Activated CD4-positive, alpha-beta memory T cell treated with anti-CD3 and anti-CD28 coated beads for 36 hours (primary cell): ENCODE measurements at places on chromosomes 6 and 20. TPM values are rescaled to one million over a fixed set of nuclear protein-coding genes. Genes with fewer than 3 reads are reported as not detected.

- no peak for DNase-seq
- no peaks in the 10 kb centered on the region for H3K36me3 ChIP-seq
- no peaks in the 10 kb centered on the region for H3K27me3 ChIP-seq
- H3K4me3 ChIP-seq, result no peak overlapping the region
Observed at GRCh38 chr20:55057779-55058415, 582.5 kb downstream of the DOK5 start.

DNA sequence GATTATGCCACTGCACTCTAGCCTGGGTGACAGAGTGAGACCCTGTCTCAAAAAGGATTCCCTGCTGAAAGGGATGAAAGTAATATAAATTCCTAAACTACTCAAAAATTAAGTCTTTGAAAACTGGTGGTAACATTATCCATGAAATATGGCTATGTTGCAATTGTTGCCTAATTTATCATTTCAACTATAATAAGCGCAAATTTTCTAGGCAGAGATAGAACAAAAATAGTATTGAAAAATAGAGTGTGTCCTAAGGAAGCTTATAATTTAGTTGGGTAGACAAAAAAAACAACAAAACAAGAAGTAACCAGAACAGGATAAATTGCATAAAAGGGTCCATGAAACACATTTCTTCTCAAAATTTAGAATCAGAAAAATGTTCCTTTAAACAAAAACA is 68.0 kb downstream of the FKBP5 start:
- no peaks in the 10 kb centered on the region for H3K27me3 ChIP-seq
- H3K27ac ChIP-seq, result no peak overlapping the region
- no peak for DNase-seq
- H3K4me1 ChIP-seq, result peaks cover 23% of the 10 kb centered on the region
- H3K36me3 ChIP-seq, result peaks cover 18% of the 10 kb centered on the region

GRCh38 chr6:46263707-46264086 is 92.9 kb upstream of the ENPP5 start:
- H3K4me1 ChIP-seq, result no peaks in the 10 kb centered on the region
- H3K36me3 ChIP-seq, result no peaks in the 10 kb centered on the region
- H3K27me3 ChIP-seq, result no peaks in the 10 kb centered on the region

DNA sequence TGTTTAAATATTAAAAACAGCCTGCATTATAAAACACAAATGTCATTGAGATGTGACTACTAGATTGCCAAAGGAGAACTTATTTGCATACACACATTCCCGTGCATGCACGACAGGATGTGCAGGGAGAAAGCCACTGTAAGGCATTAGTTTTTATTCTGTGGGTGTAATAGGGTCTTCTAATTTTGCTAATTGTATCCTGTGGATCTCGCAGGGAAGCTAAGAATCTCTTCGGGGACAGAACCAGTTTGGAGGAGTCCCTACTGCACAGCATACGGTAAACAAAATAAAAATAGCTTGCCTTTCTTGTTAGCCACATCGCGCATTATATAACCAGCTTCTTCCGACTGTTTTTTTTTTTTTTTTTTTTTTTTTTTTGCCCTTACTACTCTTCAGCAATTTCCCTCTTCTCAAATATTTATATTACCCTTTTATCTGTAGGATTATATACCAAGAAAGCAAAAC is 2.0 kb downstream of the ATXN1 start:
- H3K4me3 ChIP-seq, result peak overlapping the region; percentile 87
- peaks cover 57% of the 10 kb centered on the region for H3K4me1 ChIP-seq
- H3K36me3 ChIP-seq, result peaks cover 10% of the 10 kb centered on the region
- no peaks in the 10 kb centered on the region for H3K27me3 ChIP-seq
- DNase-seq, result no peak
- peak overlapping the region; percentile 87 for H3K27ac ChIP-seq

GRCh38 chr6:112337209-112337638 is 9.9 kb upstream of the RFPL4B start:
- H3K27me3 ChIP-seq, result peaks cover 11% of the 10 kb centered on the region
- no peak overlapping the region for H3K4me3 ChIP-seq
- H3K4me1 ChIP-seq, result no peaks in the 10 kb centered on the region

GRCh38 chr6:17673543-17674254 is 33.0 kb downstream of the NUP153 start:
- H3K4me1 ChIP-seq, result peaks cover 35% of the 10 kb centered on the region
- no peaks in the 10 kb centered on the region for H3K27me3 ChIP-seq
- H3K36me3 ChIP-seq, result peaks cover 51% of the 10 kb centered on the region
- H3K4me3 ChIP-seq, result no peak overlapping the region

The LZTS3 gene
- total RNA-seq, result 1.5 TPM

The SIRPB1 gene
- total RNA-seq, result 1.3 TPM

The C4A gene
- 4.8 TPM for total RNA-seq

The MYB gene
- 19.7 TPM for total RNA-seq

The CCN2 gene
- not detected for total RNA-seq
